ENCODE measurements at places on chromosomes 5 and 9.

DNA sequence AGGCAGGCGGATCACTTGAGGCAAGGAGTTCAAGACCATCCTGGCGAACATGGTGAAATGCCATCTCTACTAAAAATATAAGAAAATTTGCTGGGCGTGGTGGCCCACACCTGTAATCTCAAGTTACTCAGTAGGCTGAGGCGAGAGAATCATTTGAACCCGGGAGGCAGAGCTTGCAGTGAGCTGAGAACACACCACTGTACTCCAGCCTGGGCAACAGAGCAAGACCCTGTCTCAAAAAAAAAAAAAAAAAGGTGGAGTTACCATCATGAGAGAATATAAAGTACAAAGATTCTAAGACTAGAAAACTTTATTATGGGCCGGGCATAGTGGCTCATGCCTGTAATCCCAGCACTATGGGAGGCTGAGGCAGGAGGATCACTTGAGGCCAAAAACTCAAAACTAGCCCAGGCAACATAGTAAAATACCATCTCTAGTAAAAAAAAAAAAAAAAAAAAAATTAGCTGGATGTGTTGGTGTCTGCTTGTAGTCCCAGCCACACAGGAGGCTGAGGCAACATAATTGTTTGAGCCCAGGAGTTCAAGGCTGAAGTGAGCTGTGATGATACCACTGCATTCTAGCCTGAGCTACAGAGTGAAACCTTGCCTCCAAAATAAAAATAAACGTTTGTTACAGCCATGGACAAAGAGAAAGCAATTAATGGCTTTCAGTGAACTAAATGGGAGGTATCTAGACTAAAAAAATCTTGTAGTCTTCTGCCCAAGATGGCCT is 12.9 kb downstream of the ANXA2R start:
- no peak for DNase-seq

GRCh38 chr9:26163931-26164330 is 485.7 kb upstream of the TUSC1 start:
- DNase-seq, result no peak

- no peak for DNase-seq
These were observed 54.8 kb upstream of the GPBP1 start for GRCh38 chr5:57119031-57119430.

- no peak for DNase-seq
These were observed 20.1 kb downstream of the SH3PXD2B start for GRCh38 chr5:172434251-172434650.

DNA sequence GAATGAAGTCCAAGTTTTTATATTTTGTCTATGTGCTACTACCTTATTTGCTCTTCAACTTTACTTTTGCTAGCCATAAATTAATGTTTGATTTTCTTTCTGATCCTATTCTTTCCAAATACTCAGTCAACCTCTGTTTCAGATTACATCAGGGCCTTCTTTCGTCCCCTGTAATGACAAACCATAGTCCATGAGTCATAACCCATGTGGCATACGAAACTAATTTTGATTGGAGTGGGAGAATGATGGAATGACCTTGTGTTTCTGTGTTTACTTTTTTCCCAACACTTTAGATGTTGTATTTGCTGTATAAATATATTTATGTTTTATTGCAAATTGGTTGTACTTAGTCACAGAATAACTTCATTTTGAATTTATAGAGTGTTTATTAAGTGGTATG is 1043.1 kb downstream of the DTWD2 start:
- DNase-seq, result no peak

- DNase-seq, result no peak
These were observed 50.2 kb upstream of the FSTL4 start for GRCh38 chr5:133662578-133662977.

DNA sequence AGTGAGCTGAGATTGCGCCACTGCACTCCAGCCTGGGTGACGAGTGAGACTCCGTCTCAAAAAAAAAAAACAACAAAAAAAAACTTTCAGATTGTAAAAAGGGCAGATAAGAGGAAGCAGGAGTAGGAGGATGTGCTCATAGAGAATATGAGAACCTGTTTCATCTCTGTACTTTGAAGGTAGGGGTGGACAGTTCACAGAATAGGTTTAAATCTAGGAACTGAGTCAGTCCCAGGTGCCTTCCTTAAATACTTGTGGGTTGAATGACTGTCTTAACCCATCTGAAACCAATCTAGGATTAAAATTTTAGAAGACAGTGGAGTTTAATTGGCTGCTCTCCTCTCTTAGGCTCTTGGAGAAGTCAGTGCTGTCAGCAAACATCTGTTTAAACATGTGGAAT is 12.4 kb downstream of the POLK start:
- no peak for DNase-seq

- DNase-seq, result no peak
These were observed 153.3 kb downstream of the PJA2 start for GRCh38 chr5:109256486-109256885.

DNA sequence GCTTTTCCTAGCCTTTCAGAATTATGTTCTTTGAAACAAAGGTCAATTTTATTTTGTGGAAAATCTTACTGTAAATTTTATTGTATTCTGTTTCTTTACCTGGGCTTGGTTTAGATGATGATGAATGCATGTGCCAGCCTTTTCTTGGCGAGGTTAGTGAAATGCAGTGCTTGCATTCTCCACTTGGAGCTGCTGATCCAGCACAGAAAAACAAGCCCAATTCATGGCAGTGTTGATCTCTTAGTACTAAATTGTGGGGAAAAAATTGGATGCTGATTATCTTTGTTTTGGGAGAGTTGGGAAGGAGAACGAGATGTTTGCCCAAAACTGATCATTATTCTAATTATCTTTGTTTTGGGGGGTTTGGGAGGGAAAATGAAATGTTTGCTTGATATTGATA is 3.7 kb downstream of the HABP4 start:
- DNase-seq, result no peak

- DNase-seq, result peak; percentile 47
These were observed 16.5 kb downstream of the GRXCR2 start for GRCh38 chr5:145856285-145856818.

- peak; percentile 13 for DNase-seq
These were observed 12.4 kb upstream of the CYFIP2 start for GRCh38 chr5:157253547-157253946.

DNA sequence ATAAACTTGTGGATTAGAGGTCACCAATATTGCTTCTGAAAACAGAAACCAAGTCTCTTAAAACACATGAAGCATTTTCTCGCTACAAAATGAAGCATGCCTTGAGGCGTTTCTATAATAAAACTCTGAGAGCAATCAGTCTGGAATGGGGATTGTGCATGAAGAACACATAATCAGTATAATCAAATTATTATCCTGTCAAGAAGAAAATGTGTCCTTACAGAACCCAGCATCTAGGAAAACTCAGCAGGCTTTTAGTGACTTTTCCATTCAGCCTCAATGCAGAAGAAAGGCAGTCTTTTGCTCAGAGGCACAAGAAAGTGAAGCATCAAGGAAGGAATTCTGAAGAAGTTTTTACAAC is 121.9 kb downstream of the CDH18 start:
- no peak for DNase-seq

GRCh38 chr5:77356740-77357139 is 135.4 kb downstream of the WDR41 start:
- peak; percentile 3 for DNase-seq

DNA sequence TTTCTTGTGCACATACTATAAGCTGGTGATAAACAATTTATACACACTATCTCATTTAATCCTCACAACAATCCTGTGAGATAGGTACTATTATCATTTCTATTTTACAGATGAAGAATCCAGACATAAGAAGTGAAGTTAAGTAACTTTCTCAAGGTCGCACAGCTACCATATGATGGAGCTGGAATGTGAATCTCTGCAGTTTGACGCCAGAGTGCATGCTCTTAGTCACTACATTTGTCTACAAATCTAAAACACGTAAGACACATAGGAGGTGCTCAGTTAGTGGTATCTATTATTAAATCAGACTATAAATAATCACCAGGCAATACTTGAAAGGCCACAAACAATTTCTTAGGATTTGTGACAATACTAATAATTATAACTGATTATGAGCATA is 45.0 kb upstream of the CDKN2B start:
- no peak for DNase-seq

DNA sequence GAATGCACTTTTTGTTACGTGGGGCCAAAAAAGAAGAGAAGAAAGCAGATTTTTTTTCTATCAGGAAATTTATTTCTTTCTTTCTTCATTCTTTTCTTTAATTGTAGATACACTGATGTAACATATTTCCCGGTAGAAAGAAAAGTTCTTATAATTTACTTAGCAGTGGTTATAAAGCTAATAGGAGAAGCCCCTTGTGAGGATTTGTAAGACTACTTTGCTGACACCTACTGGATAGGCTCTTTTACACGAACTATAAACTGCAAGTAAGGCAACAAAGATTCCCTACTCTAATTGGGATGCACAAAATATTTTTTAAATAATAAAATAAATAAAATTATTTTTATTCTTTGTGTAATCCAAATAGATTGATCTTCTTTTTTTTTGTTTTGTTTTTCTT is 284.4 kb downstream of the DNAH5 start:
- DNase-seq, result peak; percentile 23

DNA sequence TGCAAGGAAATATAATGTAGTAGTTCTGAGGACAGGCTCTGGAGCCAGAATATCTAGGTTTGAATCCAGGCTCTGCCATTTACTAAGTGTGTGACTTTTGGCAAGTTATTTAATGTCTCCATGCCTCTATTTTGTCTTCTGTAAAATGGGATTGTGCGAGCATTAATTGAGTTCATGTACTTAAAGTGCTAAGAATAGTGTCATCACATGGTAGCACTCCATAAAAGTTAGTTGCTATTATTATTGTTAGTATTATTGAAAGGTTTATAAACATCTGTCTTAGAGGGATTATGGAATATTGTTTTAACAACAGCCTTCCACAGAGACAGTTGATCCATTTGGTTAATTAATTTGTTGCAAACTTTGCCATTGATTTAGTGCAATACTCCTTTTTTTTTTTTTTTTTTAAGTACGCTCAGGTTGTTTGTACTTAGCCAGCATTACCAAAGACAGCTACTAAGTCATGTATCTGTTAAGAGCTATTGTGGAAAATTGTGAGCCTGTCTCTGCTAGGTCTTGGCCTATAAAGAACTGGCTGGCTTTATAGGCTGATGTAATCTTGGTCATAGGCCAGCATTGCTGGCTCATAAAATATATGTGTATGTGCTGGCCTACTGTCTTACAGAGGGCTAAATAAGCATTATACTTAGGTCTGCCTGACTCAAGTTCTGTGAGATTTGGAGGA is 174.7 kb downstream of the WDR70 start:
- peak; percentile 71 for DNase-seq

DNA sequence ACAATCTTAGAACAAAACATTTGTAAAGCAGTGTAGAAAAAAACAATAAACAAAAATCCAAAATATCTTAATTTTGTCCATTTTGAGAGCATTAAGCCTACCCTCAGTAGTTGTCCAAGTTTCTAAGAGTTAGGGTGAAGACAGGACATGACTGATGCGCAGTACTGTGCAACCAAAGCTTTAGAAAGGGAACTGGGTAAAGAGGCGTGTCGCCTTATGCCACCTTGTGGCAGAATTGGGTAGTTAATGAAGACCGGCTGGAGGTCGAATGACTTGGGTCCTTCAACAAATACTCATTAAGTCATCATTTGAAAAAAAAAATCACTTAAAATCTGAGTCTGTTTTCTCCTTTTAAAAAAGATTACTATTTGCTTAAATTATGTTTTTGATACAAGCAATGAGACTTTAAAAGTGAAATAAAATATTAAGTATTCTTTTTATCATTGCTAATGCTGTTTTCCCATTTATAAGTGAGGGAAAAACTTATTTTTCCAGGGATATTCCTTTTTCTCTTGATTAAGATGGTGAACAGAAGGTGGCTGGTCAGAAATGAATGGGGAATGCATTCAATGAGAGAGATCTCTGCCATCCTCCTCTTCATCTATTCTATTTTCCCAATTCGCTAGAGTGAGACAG is 3.5 kb upstream of the RNF20 start:
- peak; percentile 46 for DNase-seq

DNA sequence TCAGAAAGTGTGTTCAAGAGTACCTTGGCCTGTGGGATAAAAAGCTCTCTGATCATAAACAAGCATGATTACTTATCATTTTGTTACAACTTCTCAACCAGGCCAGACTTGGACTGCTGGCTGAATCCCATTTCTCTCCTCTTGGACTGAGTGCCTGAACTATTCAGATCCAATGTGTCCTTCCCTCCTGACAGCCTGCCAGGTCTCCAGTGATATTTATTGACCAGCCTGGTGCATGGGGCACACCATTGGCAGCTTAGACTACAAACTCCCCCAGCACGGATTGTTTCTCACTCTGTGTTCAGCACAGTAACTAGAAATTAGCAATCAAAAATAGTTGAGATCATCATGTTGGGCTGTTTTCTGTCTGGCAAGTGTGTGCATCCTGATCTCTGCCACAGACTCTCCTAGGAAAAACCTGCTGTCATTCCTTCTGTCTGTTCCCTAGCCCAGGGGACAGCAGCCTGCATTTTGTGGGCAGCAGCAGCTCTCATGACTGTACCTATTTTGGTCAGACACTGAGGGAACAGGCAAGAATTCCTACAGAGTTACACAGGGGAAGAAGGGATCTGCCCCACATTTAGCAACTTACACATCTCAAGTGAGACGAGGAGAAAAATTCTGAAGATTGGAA is 348.1 kb downstream of the ADAMTS6 start:
- no peak for DNase-seq

DNA sequence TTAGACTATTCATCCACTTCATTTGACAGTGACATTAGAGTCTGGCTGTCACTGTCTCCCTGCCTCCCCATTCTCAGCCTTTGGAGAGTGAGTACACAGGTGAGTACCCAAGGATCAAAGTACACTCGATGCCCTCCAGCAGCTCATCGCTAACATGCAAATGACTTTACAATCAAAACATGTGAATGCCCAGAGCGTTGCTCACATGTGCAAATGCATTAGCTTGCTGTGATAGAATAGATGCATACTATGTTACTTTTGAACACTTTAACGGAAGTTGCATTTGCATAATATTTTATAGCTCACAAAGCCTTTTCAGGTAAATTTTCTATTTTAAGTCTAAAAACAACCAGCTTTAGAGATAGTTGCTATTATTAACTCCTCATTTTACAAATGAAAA is 107.6 kb downstream of the SYK start:
- DNase-seq, result no peak

DNA sequence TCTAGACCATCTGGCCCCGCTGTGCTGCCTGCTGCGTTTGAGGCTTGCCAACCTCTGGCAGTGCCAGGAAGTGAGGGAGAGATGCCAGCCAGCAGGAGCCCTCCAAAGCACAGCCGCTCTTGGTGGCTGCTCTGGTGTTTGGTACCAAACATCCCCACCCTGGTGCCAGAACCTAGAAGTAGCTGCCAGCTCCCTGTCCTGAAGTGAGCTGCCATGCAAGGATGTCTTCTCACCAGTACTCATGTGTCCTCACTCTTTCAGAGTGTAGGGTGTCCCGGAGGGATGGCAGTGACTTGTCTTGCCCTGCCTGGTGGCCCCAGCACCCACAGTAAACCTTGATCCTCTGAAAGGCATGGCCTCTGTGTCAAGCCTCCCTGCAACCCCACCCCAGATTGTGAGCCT is 43.4 kb downstream of the AMBP start:
- DNase-seq, result no peak

GRCh38 chr5:161306351-161306995 is 240.1 kb downstream of the GABRB2 start:
- DNase-seq, result no peak

All from skeletal muscle cell (primary cell).